ENCODE measurements at places on chromosomes 13 and 19.

GRCh38 chr13:36858290-36858689 lies 39.3 kb downstream of the RFXAP start:
- DNase-seq, result no peak

- DNase-seq, result no peak
Observed at GRCh38 chr13:30743319-30744055, 8.1 kb downstream of the ALOX5AP start.

DNA sequence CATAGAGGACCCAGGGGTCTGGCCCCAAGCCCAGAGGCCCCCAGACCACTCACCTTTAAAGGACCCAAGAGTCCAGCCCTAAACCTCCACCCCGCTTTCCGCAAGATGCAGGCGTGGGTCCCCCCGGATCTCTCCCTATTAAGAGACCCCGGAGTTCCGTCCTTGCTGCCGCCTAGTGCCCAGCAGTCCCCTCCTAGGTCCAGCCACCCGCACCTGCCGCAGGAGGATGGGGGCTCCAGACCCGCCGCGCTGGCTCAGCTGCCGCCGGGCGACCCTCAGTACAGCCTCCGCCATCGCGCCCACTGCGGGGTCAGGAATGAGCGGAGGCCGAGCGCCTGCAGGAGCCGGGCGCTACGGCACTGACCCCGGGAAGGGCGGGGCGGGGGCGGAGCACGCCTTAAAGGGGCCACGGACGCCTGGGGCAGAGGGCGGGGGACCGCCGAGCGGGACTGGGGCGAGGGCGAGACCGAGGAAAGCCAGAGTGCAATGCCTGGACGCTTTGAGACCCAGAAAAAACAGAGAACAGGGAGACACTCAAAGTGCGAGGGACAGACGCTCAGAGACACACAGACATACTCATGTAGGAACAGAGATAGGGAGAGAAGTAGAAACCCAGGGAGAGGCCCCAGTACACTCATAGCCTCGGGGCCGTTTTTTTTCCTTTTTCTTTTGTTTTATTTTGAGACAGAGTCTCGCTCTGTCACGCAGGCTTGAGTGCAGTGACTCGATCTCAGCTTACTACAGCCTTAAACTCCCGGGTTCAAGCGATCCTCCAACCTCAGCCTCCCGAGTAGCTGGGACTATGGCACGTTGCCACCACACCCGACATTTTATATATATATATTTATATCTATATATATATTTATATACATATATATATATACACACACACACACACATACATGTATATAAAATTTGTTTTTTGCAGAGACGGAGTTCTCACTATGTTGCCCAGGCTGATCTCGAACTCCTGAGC lies at the start of gene ETHE1:
Gene ETHE1 (minus strand): TSS at position 318 of the 976 bp plus-strand sequence. CDS start 24 bp downstream, at position 294.
- peak; percentile 79 for DNase-seq

DNA sequence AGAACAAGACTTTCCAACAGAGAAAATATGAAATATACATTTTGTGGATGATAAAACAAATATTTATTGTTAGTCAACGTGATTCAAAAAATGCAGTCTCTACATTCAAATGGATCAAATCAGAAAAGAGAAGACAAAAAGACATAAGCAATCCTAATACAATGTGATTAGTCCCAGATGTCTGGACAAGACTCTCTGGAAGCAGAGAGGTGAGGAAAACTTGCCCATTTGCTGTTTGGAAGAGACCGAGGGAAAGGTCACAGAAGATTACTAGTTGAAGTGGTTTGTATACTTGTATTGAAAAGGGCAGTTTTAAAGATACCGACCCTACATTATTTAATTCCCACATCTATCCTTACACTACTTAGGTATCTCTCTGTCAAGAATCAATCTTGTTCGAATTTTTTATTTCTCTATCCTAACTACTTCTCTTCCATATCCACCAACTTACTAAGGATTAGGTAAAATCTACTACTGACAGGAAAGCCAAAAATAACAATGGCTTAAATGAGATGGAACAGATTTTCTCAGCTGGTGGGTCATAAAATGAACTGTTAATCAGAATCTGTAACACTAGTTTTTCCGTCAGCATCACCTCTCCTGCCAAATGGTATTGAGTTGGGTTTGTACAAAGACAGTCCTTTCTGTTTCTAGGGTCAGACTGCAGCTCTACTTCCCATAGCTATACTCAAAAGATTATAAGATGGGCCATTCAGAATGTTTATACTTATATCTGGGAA lies 497.1 kb downstream of the DCT start:
- DNase-seq, result no peak

GRCh38 chr13:88031980-88032559 lies 360.9 kb downstream of the SLITRK5 start:
- DNase-seq, result no peak

DNA sequence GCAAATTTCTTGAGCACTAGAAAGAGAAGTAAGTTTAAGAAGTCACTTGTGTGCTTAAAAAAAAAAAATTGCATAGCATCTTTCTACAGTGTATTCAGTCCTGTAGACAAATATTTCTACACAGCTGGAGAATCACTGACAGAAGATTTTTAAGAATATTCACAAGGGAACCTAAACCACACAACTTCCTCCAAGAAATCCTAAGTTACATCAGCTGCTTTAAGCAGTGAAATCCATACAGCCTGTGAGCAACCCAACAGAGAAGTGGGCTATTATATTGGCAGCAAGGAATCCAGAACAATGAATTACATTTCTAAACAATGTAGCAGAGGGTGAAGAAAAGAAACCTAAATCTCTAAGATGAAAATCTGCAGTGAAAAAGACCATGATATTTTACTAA lies 1.5 kb downstream of the DOCK9 start:
- no peak for DNase-seq

GRCh38 chr13:21242236-21242635 lies 65.8 kb downstream of the MRPL57 start:
- no peak for DNase-seq

DNA sequence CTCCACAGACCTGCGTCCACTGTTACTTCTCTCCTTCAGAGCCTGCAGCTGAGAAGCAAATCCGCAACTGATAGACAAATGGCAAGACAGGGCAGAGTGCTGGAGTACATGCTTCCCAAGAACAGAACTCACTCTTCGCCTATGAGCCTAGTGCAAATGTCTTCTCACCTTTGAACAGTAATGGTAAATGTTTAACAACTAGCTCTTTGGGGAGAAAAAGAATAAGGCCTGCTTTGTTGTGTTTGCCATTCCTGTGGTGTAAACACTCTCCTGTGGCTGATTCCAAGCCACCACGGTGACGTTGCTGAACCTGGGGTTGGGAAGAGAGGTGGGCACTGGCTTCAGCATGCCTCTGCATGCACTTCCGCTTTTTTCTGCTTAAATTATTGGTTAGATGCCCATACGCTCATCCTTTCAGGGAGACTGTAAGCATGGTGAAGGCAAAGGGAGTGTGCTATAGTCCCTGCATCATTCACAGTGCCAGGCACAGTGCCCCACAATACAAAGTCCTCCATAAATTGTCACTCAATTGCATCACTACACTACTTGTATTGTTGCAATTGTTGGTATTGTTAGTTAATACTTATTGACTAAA lies 28.1 kb upstream of the GTF3A start:
- no peak for DNase-seq

DNA sequence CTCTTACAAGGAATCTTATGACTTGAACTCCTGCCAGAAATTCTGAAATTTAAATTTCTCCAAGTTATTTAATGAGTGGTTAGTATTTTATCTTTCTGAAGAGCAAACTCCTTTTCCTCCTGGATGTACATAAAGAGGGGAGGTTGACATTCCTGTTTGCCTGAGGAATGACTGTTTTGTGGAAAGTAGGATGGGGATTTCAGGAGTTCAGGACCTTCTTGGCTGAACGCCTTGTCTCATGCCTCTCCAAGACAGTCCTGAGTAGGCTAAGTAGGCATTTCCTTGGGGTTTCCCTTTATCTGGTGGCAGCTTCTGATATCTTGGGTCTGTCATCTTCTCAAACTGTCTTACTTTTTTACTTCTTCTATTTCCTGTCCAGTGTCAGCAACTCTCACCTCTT lies 356.6 kb downstream of the TDRD3 start:
- DNase-seq, result no peak

GRCh38 chr19:31331536-31331935 lies 17.7 kb downstream of the TSHZ3 start:
- no peak for DNase-seq

DNA sequence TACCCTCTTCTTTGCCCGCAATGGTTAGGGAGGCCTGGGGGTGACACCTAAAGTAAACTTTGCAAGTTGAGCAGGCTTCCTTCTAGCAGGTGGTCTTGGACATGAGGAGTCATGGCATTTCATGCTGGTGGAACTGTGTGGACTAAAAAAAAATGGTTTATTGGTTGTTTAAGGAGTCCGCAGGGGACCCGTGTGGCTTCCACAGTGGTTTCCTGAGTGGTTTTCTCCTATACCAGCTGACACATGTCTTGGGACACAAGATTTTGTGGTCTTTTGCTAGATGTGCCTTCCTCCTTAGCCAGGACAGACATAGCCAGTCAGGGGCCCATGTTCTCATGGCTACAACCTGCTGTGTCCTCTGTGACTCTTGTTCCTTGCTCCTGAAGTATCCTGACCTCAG lies 1.5 kb downstream of the ZNF543 start:
- no peak for DNase-seq

DNA sequence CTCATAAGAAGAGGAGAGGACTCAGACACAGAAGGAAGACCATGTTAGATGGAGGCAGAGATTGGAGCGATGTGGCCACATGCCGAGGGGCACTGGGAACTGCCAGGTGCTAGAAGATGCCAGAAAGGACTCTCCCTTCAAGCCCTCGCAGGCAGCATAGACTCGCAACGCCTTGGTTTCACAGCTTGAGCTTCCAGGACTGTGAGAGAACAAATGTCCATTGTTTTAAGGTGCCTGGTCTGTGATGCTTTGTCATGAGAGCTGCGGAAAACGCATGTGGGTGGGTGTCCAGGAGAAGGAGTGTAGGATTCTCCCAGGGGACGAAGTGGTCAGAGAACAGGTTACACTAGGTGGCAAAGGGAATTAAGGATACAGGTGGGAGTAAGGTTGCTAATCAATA lies 125.9 kb upstream of the USP29 start:
- DNase-seq, result no peak

- no peak for DNase-seq
Observed at GRCh38 chr13:75495938-75496337, 14.0 kb upstream of the TBC1D4 start.

DNA sequence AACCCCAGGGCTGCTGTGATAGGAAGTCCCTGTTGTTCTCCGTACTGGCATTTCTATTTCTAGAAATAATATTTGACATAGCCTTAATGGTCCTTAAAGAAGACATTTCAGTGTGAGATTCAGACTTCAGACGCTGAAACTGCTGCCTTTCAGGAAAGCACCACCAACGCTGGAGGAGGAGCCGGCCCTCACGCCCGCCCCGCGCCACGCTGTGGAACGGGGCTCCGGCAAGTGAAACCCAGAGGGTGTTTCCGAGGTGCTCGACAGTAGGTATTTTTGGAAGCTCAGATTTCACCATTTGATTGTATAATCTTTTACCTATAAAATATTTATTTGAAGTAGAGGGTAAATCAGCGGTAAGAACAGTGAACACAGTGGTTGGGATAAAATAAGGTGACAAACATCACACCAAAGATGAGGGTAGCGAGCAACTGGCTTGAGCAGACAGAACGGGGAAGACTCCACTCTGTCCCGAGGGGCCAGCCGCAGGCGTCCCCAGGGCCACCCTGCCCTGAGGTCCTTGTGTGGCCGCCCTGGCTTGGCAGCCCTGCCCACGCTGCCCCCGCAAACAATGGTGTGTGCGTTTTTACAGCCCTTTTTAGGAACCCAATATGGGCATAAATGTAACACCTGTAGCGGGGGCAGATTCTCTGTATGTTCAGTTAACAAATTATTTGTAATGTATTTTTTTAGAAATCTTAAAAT lies 85.6 kb upstream of the MCF2L start:
- DNase-seq, result no peak

DNA sequence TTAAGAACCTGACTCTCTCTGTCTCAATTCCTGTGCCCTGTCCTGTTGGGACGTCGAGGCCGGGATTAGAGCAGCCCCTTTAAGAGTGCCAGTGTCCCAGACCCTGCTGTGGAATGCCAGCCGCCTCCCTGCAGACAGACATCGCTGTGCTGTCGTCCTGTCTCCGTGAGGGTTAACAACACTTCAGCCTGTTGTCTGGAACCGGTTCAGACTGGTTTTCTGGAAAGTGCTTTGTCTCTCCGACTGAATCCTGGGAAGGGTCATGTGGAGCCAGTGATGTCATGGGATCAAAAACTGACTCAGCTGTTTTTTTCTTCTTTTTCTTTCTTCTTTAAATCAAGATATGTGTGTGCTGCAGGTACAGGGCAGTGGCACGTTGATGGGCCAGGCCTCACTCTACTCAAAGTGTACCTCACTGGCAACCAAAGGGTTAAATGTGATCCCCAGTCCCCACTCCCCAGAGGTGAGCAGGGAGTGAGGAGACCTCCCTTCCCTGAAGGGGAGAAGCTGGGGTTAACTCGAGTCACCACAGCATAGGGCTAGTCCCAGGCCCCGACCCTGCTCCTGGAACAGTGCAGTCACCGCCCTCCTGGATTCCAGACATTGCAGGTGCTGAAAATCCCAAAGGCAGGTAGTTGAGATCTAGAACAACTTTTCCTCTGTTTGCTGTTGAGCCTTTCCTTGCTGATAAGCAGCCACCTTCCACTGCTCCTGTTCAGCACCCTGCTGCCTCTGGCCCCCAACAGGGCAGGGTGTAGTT lies 50.8 kb downstream of the TSSK6 start:
- no peak for DNase-seq

GRCh38 chr13:113802761-113803160 lies 43.7 kb downstream of the TMEM255B start:
- DNase-seq, result no peak

DNA sequence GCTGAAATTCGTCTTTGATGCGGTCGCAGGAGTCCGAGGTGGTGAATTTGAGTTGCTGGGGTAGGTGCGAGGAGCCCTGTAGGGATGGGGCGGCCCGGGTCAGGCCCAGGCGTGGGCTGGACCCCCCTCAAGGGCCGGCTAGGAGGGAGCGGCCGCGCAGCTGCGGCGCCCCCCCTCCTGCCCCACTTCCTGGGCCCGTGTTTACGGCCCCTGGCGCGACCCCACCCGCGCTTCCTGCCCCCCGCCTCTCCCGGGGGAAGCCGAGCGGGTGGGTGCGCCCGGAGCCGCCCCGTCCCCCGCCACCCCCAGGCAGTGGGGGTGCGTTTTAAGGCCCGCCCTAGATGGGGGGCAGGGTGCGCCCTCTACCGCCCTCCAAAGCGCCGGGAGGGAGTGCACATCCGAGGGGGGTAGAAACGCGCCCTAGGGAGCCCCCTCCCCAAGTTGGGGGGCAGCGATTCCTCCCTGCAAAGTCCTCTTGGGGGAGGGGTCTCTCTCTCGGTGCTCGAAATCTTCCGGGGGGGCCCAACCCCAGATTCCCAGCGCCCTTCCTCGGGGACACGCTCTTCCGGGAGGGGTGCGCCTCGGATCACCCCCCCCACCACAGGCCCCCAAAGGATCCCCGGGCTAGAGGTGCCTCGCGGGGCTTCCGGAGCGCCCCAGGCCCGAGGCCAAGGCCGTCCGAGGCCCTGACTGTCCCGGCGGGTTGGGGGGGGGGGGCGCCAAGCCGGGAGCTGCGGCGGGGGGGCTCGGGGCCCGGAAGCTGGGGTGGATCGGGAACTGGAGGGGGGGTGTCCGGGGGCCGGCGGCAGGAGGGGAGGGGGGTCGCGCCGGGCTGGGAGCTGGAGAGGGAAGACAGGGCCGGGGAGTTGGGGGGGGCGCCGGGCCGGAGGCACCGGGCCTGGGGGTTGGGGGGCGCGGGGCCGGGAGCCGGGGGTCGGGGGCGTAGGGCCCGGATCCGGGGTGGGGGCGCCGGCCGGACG lies 823 bp downstream of the TLE5 start:
- peak; percentile 62 for DNase-seq

GRCh38 chr19:861756-862580 lies 2.5 kb downstream of the CFD start:
- peak; percentile 71 for DNase-seq

Measured in stimulated activated CD4-positive, alpha-beta T cell treated with anti-CD3 and anti-CD28 coated beads, Interleukin-4, amount 100 ng/mL, for 1 hour (primary cell).